NCI-H526 (cell line): ENCODE measurements at places on chromosomes 16 and 17.

DNA sequence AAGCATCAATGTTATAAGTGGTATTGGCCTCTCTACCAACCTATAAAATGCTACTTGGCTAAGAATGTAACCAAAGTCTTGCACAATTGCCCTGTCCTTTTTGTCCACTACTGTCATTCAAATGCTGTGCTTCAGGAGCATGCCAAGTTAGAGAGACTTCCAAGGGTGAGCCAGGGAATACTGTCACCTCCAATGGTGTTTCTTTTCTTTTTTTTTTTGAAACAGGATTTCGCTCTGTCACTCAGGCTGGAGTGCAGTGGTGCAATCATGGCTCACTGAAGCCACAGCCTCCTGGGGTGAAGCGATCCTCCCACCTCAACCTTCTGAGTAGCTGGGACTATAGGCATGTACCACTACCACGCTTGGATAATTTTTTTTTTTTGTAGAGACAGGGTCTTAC, 43.7 kb upstream of the ERN1 start:
- no peak for DNase-seq

DNA sequence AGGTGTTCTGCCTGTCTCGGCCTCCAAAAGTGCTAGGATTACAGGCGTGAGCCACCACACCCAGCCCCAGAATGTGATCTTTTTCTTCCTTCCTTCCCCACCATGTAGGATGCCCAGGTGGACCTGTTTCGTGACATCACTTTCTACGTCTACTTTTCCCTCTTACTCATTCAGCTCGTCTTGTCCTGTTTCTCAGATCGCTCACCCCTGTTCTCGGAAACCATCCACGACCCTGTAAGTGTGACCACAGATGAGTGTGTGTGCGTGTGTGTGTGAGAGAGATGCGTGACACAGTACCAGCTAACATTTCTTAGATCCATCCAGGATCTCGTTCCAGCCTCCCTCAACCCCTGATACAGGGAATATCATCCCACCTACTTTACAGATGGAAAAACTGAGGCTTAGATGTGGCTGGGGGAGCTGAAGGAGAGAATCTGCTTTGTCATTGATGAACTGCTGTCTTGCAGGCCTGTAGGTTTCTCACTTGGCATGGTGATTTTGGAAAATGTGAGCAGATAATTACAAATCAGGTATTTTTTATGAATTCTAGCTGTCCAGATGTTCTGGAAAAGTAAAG, 67.1 kb downstream of the ABCC1 start:
- no peak for DNase-seq

DNA sequence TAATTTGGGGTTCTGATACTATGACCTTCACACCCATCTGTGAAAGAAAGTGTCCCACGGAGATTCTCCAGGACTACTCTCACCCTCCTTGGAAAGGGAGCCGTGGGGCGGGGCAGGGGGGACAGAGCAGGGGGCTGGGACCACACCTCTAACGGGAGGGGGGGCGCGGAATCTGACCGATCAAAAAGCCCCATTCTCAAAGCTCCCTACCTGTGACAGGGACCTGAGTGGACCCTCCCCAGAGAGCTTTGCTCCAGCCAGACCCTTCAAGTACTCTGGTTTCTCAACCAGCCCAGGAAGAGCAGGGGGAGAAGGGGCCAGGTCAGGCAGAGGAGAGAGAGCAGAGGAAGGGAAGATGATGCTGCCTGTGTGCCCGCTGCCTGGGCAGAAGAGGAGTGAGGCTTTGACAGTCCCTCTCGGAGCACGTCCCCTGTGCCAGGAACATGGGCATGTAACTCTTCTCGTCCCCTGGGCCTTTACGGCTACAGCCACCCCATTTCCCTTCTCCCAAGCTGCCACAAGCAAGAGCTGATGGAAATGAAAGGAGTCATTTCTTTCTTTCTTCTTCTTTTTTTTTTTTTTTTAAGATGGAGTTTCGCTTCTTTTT, 682 bp downstream of the XAF1 start:
- no peak for DNase-seq

GRCh38 chr16:68377667-68378393, 67.0 kb downstream of the PRMT7 start:
- DNase-seq, result peak; percentile 3

DNA sequence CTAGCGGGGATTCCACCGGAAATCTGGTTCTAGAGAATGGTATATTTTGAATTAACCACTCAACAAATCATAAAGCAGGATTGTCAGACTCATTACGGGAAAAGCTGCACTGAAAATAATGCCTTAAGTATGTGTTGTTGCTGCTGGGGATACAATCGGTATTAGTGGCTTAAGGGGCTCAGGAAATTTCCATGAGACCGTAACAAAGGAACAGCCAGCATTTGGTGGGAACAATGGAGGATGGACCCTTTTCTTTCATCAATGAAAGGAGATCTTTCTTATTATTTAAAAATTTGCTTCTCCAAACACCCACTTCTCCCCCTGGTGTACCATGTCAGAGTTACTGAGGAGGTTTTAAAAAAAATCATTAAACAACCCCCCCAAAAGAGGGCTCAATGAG, 342.6 kb upstream of the ZFHX3 start:
- no peak for DNase-seq
